H9 (cell line): ENCODE measurements at places on chromosomes 7 and 10.

GRCh38 chr7:155438777-155439176, 19.2 kb upstream of the EN2 start:
- no peak for DNase-seq

GRCh38 chr10:4867520-4868356, 41.7 kb downstream of the AKR1E2 start:
- DNase-seq = no peak

GRCh38 chr10:22980822-22981221, 53.0 kb downstream of the ARMC3 start:
- DNase-seq = no peak

DNA sequence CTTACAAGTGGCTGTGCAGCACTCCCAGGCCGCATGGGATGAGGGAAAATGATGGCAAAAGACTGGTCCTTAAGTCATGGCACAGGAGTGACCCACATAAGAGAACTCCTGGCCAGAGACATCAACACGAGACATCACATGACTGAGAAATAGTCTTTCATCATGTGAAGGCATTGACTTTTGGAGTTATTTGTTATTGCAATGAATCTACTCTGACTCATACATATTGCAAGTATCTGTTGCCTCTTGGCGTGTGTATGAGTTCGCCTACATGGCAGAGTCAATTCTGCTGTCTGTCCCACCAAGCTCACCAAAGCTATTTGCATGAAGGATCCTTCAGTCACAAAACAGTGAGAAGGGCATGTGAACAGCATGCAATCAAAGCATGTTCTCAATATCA, 59.7 kb upstream of the HABP2 start:
- no peak for DNase-seq

- no peak for DNase-seq
Observed at GRCh38 chr7:130974794-130975193, 240.8 kb upstream of the KLF14 start.

GRCh38 chr7:29980151-29980550, 9.4 kb downstream of the SCRN1 start:
- DNase-seq = no peak

DNA sequence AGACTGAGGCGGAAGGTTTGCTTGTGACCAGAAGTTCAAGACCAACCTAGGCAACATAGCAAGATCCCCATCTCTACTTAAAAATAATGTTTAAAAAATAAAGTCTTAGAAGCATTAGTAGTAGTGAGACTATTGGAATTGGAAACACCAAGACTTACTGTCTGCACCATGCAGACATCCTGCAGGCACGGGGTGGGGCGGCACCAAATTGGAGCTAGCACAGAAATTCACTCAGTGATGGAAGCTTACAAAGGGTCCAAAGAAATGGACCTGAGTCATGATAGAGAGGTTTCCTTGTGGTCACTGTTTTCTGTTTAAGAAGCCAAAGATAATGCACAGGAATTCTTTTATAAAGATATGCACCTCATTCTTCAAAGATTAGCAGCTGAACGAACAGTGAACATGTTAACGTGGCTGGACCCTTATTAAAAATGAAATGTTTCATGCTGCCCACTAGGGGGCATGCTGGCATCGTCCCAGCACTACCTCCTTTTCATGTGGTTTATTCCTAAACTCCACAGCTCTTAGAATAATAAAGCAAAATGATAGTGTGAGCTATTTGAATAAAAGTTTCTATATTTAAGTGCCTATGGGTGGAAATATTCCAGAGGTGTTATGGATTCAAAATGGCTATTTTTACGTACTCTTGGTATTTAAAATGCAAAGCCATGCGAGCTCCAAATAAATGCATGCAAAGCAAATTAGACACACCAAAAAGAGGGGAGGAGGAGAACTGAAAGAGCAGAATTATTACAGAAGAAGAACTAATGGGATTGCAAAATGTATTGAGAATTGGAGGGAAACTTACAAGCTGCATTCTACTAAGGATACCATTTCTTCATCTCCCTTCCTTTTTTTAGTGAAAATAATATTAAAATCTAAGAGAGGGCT, 28.6 kb downstream of the PDSS1 start:
- no peak for DNase-seq

DNA sequence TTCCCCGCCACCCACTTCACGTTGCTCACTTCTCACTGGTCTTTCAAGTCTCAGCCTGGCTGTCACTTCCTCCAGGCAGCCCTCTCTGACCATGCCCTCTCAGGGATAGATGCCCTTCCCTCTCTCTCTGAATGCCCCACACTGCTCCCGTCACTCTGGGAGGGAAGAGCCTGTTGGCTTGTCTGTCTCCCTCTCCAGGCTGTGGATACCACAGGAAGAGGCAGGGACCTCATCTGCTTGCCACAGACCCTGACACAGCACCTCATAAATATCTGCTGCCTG, 93.1 kb downstream of the OAT start:
- no peak for DNase-seq

- DNase-seq = no peak
Observed at GRCh38 chr10:80158126-80158525, 25.6 kb downstream of the PLAC9 start.

DNA sequence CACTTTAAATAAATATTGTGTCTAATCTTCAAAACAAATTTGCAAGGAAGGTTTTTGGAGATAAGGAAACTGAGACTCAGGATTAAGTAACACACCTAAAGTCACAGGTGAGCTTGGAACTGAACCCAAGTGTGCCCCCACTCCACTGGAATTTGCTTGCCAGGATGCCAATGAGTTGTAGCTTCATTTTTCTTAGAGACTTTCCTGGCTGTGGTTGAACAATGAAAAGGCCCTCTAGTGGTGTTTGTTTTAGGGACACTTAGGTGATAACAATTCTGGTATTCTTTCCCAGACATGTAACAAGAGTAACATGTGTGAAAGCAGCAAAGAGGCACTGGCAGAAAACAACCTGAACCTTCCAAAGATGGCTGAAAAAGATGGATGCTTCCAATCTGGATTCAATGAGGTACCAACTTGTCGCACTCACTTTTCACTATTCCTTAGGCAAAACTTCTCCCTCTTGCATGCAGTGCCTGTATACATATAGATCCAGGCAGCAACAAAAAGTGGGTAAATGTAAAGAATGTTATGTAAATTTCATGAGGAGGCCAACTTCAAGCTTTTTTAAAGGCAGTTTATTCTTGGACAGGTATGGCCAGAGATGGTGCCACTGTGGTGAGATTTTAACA, 1.5 kb downstream of the IL6 start:
- no peak for DNase-seq

- DNase-seq = no peak
Observed at GRCh38 chr10:30986053-30986555, 45.6 kb downstream of the ZNF438 start.

- no peak for DNase-seq
Observed at GRCh38 chr10:62224606-62225005, 44.0 kb downstream of the RTKN2 start.

- DNase-seq = no peak
Observed at GRCh38 chr7:51329696-51330263, 13.2 kb upstream of the COBL start.

DNA sequence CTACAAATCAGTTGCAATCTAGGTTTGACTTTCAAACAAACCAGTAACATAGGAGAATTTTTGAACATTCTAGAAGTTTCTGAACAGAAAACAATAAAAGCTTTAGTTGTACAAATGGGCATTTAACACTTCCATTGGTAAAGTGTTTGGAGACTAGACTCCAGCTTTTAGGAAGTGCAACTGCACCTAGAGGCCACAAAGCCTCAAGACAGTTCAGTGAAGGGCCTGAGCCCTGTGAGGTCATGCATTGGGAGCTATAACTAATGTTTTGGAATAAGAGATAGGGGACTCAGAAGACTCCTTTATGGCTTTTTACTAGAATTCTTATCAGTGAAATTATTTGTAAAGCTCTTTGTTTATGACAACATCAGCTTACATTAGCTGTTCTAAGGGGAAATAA, 3.0 kb upstream of the EPHB6 start:
- no peak for DNase-seq

DNA sequence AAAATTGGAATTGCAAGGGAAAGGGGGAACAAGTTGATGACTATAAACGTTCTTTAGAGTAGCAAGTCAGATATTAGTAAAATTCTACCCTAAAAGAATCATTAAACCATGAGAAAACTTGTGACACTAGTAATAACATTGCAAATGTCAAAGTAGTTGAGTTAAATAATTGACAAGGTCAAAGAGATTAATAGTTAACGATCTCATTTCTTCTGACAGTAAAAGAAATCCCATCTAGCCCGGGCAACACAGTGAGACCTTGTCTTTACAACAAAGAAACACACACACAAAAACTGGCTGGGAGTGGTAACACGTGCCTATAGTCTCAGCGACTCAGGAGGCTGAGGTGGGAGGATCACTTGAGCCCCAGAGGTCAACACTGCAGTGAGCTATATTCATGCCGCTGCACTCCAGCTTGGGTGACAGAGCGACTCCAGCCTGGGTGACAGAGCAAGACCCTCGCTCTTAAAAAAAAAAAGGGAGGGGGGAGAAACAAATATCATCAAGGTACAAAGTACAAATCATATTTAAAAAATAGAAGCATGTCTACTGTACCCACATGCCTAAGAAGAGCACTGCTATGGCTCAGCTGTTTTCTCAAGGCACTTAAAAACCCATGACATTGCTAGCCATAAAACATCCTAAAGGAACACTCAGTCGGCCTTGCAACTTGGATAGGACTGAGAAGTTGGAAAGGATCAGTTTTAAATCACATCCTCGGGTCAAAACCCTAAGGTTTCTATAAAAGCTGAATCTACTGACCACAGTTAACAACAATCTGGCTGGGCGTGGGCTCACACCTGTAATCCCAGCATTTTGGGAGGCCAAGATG, 401.1 kb downstream of the PARD3 start:
- no peak for DNase-seq

GRCh38 chr7:150586068-150586784, 19.0 kb downstream of the GIMAP4 start:
- no peak for DNase-seq

- DNase-seq = no peak
Observed at GRCh38 chr10:120335553-120335952, 121.5 kb upstream of the PLPP4 start.

GRCh38 chr7:132842478-132842877, 239.4 kb downstream of the CHCHD3 start:
- no peak for DNase-seq

- DNase-seq = peak; percentile 66
Observed at GRCh38 chr10:86684331-86685097, 16.2 kb downstream of the LDB3 start.

DNA sequence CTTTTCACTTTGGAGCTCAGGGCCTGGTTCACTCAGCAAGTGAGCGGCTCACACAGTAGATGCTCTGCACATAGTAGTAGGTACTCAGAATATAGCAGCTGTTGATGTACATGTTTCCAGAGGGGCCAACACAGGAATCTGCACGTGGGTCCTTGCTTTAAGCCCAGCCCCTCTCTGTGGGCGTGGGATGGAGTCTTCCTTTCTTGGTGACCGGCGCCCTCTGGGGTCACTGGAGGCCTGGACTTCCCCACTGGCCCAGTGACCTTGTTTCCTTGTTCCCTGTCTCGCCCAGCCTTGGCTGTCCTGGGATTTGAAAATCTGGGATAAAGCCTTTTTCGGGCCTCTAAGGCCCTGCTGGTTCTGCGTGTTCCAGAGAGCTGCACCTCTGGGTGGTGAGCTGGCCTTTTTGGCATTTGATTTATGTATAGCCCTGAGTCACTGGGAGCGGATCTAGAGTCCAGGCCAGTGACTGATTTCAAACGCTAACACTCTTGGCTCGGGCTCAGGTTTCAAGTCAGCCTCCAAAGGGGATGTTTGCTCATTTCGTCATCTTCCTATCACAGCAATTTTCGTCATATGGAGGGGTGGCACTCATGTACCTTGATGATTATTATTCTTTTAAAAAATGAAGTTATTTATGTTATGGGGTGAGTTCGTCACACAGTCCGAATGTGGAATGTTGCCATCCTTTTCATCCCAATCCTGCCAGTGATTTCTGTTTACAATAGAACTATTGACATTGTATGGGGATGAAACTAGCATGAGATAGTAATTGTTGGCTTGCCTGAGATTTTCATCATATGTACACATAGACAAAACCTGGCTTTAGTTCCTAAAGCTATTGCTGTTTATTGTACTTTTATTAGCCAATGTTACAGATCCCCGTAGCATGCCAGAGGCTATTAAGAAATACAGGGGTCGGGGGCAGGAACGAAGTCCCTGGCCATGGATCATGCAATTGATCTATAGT, 65.5 kb downstream of the CUX1 start:
- DNase-seq = no peak

- DNase-seq = peak; percentile 39
Observed at GRCh38 chr7:132075515-132075914, 500.8 kb downstream of the PLXNA4 start.

- DNase-seq = no peak
Observed at GRCh38 chr7:7054252-7054830, 128.0 kb upstream of the C1GALT1 start.

DNA sequence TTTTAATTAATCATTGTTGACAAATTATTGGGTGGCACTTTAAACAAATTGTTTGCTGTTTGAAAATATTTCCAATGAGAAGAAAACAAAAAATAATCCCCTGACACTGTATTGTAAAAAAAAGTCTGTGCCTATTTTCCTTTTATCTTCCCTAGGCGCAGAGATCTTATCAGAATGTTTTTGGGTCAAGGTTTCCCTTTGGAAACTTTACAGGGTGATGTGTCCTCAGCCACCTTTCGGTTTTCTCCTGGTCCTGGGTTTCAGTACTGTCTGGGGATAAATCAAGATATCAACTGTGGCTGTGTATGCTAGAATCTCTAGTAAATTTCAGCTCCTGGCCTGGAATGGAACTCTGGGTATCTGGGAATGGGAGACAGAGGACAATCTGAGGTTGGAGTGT, 1.4 kb downstream of the ZNF107 start:
- no peak for DNase-seq

DNA sequence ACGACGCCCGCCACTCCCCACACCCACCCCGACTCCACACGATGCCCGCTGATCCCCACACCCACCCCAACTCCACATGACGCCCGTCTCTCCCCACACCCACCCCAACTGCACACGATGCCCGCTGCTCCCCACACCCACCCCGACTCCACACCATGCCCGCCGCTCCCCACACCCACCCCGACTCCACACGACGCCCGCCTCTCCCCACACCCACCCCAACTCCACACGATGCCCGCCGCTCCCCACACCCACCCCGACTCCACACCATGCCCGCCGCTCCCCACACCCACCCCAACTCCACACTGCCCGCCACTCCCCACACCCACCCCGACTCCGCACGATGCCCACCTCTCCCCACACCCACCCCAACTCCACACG, 317.0 kb downstream of the DNAJB6 start:
- DNase-seq = no peak
